Pons (tissue), 1 donor: ENCODE measurements at places on chromosomes 1 and 21.
A peak's percentile ranks its signal among the peaks of the same experiment; 100 is the strongest.

- DNase-seq, result no peak
These were observed 39.5 kb upstream of the TMPRSS15 start for GRCh38 chr21:18443085-18443484.

GRCh38 chr1:214004014-214004413, 16.2 kb downstream of the PROX1 start:
- no peak for DNase-seq

GRCh38 chr1:14924455-14925331, 228.9 kb upstream of the TMEM51 start:
- no peak for DNase-seq

DNA sequence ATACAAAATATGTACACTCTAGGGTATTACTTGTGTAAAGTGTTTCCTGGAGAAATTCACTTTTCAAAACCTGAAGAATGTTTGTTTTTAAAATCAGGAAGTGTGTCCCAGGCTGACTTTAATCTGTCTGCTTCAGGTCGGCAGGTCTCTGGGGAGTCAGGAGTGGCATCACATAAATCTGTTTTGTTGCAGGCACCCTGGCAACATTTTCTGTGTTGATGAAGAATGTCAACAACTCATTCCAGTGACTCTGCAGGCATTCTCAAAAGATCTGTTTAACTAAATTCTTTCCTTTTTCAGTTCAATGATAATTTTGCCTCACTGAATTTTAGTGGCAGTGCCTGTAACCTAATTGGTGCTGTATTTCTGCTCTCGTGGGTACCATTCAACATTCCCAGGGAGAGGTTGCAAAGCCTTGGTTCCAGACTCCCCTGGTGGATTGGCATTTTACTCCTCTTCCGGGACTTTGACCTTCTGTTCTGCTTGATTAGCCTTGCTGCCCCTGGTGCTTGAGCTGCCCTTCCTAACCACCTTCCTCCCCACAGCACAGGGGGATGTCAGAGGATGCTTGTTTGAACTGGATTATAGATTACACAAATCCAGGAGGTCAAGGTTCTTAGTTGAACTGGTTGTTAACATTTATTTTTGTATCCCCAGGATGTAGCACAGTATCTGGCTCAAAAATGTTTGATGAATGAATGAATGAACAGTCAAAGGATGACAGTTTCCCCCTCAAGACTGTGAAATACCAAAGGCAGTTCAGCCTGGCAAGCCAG, 55.4 kb upstream of the LPGAT1 start:
- DNase-seq, result no peak

GRCh38 chr1:160371346-160371631, 4.4 kb downstream of the NHLH1 start:
- DNase-seq, result no peak

DNA sequence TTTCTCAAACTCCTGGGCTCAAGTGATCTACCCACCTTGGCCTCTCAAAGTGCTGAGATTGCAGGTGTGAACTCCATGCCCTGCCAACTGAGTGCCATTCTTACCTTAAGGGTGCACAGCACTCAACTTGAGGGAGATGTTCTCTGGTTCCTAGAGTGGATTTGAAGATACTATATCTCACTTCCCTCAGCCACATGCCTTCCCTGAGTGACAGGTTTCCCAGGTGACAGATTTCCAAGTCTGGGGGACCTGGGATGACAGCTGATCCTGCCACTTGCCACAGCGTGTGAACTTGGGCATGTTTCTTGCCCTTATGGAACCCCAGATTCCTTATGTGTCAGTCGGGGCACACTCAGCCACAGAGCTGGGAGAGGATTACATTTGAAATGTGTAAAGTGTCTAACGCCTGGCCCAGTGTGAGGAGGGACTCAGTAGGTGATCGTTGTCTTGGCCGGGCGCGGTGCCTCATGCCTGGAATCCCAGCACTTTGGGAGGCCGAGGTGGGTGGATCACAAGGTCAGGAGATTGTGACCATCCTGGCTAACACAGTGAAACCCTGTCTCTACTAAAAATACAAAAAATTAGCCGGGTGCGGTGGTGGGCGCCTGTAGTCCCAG, 29.6 kb upstream of the BTG2 start:
- no peak for DNase-seq

DNA sequence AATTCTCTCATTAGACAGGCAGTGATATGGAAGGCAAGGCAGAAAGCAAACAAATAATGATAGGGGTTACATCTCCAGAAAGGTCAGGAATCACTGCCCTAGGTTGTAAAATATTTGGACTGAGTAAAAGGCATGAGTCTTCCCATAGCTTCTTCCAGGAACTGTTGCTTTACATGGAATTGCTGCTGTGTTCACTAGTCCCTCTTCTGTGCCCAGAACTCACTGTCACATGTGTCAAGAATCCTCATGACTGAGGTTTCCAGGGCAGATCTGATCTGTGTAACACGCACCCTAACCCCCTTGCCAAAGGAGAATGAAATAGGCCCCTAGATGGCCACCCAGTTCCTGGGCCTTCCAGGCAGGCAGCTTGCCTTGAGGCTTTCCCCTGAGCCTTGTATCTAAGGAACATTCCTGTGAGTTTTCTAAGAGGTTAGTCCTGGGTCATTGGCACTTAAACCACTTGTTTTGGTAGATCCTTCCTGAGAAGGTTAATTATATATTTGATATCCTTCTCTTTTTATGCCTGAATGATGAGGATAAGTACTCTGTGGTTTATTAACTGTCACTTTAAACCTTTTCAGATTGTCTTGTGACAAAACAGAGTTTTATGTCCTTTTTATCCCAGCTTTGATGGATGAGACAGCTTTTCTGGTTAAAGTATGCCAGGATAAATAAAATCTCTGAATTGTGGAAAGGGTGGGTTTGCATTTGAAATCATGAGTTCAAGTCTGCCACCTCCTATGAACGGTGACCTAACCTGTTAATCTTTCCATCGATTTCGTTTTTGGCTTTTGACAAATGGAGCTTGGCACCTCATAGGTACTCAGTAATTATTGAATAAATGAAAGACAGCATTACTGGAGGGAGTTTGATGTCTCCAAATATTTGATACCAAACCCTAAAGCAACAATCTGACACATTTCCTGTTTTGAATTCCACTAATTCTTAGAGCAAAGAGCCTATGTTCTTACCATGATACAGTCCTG, 163.3 kb downstream of the DHRS3 start:
- no peak for DNase-seq

DNA sequence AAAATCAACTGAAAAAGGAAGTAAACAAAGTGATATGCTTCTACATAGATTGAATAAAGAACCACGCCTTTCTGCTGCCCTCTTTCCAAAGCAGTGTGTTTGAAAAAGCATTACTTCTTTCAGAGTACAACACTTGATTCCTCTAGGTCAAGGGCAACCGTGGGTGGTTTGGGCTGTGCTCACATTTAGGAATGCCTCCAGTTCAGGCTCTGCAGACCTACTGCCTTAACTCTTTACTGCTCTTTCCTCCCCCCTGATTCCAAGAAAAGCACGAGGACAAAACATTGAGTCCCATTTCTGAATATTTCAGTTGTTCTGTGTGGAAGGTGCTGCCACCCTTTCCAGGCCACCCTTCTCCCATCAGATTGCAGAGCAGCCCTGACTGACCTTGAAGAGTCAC, 45.2 kb downstream of the ADAMTS1 start:
- DNase-seq, result no peak

DNA sequence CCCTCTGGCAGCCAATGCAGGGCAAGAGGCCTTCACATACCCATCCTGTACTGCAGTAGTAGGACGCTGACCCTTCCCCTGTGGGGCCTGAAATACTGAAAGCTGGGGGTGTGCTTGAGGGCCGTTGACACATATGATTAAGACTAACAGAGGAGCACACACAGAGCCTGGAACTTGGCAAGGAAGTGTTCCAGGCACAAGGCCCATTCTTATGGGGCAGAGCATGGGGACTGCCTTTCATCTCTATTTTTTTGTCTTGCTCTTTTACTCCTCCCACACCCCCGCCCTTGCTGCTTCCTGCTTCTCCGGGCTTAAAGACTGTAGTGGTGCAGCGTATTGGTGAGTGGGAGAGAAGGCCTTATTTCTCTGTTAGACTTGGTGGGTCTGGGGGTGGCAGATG, 137.4 kb downstream of the BACH1 start:
- no peak for DNase-seq

GRCh38 chr1:19342062-19342750, 30.1 kb downstream of the SLC66A1 start:
- no peak for DNase-seq

DNA sequence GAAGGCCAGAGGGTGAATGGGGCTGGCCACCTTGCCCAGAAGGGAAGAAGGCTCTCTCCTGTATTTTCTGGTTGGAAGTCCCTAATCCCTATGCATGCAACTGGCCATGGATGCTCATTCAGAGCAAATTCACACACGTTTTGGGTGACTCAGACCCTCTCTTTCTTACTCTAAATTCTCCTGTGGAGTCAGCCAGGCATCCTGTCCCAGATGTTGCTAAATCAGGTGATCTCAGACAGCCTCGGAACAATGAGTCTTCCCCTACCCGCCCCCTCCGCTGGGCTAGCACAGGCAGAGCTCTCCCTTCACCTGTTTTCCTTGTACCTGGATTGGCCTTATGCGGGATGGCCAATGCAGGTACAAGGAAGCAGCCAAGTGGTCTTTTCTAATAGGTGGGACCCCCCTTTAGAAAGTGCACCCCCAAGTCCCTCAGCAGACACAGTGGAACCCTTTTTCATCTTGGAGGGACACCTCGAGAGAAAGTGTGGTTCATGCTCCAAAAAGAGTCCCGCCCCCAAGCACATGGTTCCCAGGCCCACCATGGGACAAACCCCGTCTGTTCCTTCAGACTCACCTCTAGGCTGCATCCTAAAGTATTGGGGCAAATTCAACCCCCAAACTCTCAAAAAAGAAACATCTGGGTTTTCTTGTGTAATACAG, 8.6 kb downstream of the S100A6 start:
- DNase-seq, result no peak

DNA sequence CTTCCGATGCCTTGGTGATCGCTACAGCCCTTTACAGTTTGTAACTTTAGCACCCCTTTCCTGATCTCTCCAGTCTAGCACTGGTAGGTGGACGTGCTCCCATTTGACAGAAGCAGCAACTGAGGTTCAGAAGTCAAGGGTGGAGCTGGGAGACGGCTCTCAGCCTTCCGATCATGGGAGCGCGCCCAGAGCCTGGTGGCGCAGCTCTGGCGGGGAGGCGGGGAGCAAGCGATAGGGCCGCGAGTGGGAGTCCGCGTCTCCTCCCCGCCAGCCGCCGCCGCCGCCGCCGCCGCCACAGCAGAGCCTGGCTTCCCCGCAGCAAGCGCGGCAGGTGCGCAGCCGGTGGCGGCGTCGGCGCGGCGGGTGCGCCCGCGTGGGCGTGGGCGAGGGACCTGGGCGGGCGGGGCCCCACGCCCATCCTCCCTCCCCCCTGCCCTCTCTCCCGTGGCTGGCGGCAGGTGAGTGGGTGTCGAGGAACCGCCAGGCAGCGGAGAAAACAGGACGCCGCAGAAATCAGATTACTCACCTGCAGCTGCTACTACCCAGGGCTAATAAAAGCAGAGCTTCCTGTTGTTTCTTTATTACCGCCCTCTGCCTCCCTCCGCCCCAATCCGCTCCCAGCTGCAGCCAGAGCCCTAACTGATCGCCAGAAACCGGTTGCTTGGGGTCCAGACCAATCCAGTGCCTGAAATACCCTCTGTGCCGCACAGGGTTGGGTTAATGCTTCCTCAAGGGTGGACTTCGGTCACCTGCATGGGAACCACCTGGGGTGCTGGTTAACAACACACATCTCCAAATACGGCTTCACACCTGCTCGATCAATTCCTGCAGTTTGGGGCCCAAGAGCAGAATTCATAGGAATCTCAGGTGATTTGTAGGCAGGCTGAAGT, 60.2 kb upstream of the ID3 start:
- no peak for DNase-seq

- DNase-seq, result no peak
These were observed 78.7 kb downstream of the DYRK1A start for GRCh38 chr21:37445228-37445627.

DNA sequence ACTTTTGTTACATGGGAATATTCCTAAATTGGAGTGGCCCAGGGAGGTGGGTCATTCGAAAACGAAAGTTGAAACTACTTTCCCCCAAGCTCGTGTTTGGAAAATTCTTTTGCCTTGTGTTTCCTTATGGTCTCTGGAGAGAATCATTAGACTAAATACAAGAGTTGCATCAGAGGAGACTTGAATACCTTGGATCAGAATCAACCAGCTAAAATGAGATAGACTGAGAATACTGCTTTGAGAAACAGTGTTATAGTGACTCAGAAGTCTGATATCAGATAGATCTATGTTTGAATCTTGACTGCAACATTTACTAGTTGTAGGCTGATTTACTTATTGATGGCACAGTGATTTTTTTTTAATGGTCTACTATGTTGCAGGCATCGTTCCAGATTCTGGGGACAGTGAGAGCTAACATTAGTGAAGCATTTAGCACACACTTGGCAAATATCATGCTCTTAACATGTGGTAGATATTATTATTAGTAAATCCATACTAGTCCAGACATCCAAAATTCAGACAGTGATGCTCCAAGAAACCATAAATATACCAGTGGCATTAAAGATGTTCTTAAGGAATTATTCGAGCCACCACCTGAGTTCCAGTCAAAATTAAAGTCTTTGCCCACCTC, 12.9 kb upstream of the ACTN2 start:
- DNase-seq, result no peak

- DNase-seq, result no peak
These were observed 9.6 kb upstream of the ZNF669 start for GRCh38 chr1:247113733-247114271.

GRCh38 chr1:11784993-11785769, 20.6 kb downstream of the MTHFR start:
- peak; percentile 53 for DNase-seq

GRCh38 chr21:44842087-44842486, 24.2 kb upstream of the SUMO3 start:
- DNase-seq, result no peak

DNA sequence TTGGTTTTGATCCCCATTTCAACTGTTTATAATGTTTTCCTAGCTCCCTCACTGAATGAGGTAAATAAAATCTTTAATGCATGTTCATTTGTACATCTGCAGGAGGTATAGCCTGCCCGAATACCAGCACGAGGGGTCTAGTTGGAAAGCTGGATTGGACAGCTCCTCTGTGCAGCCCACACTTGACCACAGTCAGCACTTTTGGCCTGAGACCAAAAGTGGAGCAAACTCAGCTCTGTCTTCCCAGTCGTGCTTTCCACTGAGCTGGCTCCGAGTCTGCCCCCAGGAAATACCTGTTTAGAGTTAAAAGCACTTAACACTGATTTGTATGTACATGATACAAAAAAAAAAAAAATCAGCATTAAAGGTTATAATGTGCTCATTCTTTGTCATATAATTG, 224.4 kb downstream of the DSCAM start:
- DNase-seq, result no peak

DNA sequence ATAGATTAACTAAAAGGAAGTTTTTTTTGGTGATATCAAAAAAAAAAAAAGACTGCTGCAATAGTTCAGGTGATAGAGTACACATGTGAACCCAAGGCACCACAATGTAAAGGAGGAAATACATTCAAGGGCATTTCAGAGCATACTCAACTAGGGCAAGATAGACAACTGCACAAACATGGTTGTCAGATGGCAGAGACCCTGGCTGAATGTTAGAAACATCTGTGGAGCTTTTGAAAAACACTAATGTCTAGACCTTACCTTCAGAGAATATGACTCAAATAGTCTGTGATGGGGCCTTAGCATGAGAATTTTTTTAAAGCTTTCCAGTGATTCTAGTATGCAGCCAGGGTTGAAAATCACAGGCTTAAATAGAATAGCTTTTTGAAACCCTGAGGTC, 173.6 kb downstream of the VAV3 start:
- no peak for DNase-seq

- DNase-seq, result no peak
These were observed 8.7 kb downstream of the PEAR1 start for GRCh38 chr1:156901966-156902915.

GRCh38 chr1:116386042-116386441, 13.0 kb downstream of the ATP1A1 start:
- no peak for DNase-seq
